CD4-positive, alpha-beta T cell (primary cell): ENCODE measurements at places on chromosomes 3 and 15.

DNA sequence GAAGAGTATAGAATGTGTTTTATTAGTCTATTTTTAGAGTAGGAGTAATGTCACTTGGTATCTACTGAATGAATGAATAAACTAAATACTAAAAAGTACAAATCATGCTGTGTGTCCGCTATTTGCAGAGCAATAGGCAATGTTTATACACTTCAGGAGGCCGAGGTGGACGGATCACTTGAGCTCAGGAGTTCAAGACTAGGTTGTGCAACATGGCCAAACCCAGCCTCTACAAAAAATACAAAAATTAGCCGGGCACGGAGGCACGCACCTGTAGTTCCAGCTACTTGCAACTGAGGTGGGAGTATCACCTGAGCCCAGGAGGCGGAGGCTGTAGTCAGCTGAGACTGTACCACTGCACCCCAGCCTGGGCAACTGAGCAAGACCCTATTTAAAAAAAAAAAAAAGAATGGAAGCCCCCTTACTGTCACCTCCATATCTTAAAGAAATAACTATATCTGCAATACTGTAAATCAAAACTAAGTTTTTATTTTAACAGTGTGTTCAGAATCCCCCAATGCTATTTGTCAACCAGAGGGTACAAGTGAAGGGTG, 98.4 kb downstream of the DHX30 start:
- no peaks in the 10 kb centered on the region for H3K27me3 ChIP-seq
- H3K36me3 ChIP-seq = peaks cover 8% of the 10 kb centered on the region
- DNase-seq = no peak
- peaks cover 7% of the 10 kb centered on the region for H3K4me1 ChIP-seq
- H3K4me3 ChIP-seq = no peak overlapping the region
- H3K27ac ChIP-seq = no peak overlapping the region

DNA sequence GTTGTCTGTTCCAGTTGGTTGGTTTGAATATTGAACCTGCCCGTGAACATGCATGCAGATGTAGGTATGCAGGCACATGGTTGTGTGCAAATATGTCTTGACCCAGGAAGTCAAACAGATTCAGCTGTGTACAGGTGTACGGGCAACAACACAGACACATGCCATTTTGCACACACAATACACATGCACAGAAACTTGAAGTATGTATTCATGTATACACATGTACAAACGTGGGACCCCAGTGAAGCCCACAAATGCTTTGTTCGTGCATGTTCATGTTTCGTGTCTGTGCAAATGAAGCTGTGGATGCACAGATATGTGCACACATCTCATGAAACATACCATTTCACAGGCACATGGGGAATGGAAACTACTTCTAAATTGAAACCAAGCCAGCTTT, 30.7 kb downstream of the IDH3A start:
- H3K36me3 ChIP-seq = no peaks in the 10 kb centered on the region
- DNase-seq = no peak
- H3K4me3 ChIP-seq = no peak overlapping the region
- H3K4me1 ChIP-seq = no peaks in the 10 kb centered on the region
- H3K27me3 ChIP-seq = no peaks in the 10 kb centered on the region
- no peak overlapping the region for H3K27ac ChIP-seq

DNA sequence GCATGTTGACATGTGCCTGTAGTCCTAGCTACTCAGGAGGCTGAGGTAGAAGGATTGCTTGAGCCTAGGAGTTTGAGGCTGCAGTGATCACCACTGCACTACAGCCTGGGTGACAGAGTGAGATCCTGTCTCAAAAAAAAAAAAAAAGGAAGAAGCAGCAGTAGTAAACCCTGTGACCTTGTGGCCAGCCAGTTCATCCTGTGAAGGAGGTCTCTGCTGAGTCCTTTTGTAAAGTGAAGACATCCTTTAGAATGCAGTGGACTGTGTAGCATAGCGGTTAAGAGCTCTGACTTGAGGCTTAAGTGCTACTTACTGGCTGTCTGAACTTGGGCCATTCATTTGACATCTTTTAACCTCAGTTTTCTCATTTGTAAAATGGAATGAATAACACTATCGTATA, 8.3 kb downstream of the EXOSC7 start:
- no peak overlapping the region for H3K27ac ChIP-seq
- no peak for DNase-seq
- peaks cover 46% of the 10 kb centered on the region for H3K4me1 ChIP-seq
- H3K4me3 ChIP-seq = no peak overlapping the region
- peaks cover 1% of the 10 kb centered on the region for H3K36me3 ChIP-seq
- H3K27me3 ChIP-seq = no peaks in the 10 kb centered on the region

DNA sequence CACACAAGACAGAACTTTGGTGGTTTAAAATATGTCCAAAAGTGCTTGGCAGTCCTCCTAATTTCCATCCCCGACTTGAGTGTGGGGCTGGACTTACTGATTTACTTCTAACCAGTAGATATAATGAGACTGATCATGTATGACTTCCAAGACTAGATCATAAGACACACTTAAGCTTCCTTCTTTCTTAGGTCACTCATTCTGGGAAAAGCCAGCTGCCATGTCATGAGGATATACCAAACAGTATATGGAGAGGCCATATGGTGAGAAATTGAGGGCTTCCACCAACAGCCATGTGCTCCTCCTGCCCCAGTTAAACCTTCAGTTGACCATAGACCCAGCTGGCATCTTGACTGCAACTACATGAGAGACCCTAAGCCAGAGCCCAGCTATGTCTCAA, 282.8 kb upstream of the PROK2 start:
- no peak for DNase-seq
- no peaks in the 10 kb centered on the region for H3K36me3 ChIP-seq
- no peak overlapping the region for H3K27ac ChIP-seq
- no peak overlapping the region for H3K4me3 ChIP-seq

DNA sequence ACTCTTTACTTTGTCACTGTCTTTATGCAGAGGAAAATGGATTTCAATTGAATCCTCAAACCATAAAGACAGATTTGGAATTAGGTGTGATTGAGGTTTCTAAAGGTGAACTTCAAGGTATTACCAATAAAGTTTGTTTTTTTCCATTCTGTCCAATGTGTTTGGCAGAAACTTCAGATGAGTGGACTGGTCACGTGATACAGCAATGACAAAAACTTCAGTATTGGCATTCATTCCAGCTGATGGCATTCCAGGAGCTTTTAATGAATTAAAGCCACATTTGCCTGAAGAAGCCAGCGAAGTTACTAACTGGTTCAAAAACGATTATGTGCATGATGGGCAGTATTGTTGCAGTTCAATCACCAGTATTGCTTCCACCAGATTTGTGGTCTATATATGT, 4.5 kb upstream of the MASP1 start:
- H3K4me1 ChIP-seq = no peaks in the 10 kb centered on the region
- no peak overlapping the region for H3K4me3 ChIP-seq
- no peaks in the 10 kb centered on the region for H3K36me3 ChIP-seq
- H3K27ac ChIP-seq = no peak overlapping the region
- DNase-seq = no peak

DNA sequence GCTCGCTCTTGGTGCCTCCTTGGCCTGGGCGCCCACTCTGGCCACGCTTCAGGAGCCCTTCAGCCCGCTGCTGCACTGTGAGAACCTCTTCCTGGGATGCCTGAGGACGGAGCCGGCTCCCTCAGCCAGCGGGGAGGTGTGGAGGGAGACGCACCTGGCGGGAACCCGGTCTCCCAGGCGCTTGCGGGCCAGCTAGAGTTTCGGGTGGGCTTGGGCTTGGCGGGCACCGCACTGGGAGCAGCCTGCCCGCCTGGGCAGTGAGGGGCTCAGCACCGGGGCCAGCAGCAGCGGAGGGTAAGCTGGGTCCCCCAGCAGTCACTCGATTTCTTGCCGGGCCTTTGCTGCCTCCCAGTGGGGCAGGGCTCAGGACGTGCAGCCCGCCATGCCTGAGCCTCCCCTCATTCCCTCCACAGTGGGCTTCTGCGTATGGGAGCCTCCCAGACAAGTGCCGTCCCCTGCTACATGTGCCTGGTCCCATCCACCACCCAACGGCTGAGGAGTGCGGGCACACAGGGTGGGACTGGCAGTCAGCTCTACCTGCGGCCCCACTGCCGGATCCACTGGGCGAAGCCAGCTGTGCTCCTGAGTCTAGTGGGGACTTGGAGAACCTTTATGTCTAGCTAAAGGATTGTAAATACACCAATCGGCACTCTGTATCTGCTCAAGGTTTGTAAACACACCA, 708.7 kb downstream of the VGLL3 start:
- no peaks in the 10 kb centered on the region for H3K4me1 ChIP-seq
- H3K27ac ChIP-seq = no peak overlapping the region
- no peaks in the 10 kb centered on the region for H3K36me3 ChIP-seq
- H3K27me3 ChIP-seq = no peaks in the 10 kb centered on the region
- no peak overlapping the region for H3K4me3 ChIP-seq
- no peak for DNase-seq

- no peak overlapping the region for H3K4me3 ChIP-seq
- no peak overlapping the region for H3K27ac ChIP-seq
- no peaks in the 10 kb centered on the region for H3K27me3 ChIP-seq
- H3K4me1 ChIP-seq = no peaks in the 10 kb centered on the region
- no peak for DNase-seq
Observed at GRCh38 chr15:42338500-42338899, 20.8 kb upstream of the CAPN3 start.

GRCh38 chr3:43217633-43218032, 68.7 kb upstream of the SNRK start:
- H3K27ac ChIP-seq = no peak overlapping the region
- no peaks in the 10 kb centered on the region for H3K27me3 ChIP-seq
- no peaks in the 10 kb centered on the region for H3K36me3 ChIP-seq
- H3K4me1 ChIP-seq = peaks cover 40% of the 10 kb centered on the region
- H3K4me3 ChIP-seq = no peak overlapping the region
- no peak for DNase-seq

DNA sequence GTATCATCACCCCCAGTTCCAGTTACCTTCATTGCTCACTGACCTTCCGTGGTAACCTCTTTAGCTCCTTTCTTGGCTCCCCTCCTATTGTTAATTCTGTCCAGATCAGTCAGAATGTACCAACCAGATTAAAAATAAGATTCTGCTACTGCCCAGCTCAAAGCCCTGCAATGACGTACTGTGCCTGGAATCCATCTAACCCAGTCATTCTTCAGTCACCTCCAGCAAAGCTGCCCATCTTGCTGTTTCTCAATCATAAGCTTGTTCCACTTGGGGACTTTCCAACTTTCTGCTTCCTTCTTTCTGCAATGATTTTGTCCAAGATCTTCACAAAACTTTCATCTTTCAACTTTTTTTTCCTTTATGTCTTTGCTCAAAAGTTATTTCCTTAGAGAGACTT, 512.0 kb upstream of the ZNF385D start:
- H3K27ac ChIP-seq = no peak overlapping the region
- H3K4me1 ChIP-seq = no peaks in the 10 kb centered on the region
- no peaks in the 10 kb centered on the region for H3K27me3 ChIP-seq
- DNase-seq = no peak

DNA sequence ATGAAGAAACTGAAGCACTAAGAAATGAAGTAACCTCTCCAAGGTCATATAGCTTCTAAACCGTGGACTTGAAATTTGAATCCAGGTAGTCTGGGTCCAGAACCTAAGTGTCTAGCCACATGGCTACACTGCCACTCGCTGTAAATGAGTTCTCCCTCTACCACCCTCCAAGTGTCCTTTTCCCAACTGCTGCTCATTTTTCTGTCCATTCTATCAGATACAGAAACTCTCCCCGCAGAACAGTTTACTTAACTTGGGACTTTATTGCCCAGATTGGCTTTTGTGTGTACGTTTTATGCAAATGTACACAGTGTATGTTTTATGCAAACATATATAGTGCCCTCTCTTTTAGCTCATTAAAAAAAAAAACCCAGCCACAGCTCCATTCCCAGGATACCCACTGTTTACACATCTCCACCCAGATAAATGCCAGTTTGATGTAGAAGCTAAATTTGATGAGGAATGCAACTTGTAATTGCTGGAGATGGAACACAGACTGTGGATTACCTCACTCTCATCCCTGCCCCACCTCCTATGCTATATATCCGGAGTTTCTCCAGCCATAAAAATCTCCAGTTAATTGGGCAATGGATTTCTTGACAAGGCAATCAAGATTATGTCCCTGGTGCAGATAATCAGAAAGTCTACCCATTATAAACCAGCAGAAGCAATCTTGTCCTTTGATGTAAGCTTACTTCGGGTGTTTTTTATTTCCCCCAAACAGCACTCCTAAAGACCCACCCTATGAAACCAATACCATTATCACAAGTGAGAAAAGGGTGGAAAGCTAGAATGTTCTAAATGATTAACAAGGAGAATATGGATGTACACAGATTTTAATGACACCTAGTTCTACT, 42.0 kb downstream of the THBS1 start:
- no peak for DNase-seq
- H3K4me3 ChIP-seq = no peak overlapping the region
- no peaks in the 10 kb centered on the region for H3K36me3 ChIP-seq
- no peaks in the 10 kb centered on the region for H3K27me3 ChIP-seq
- H3K27ac ChIP-seq = no peak overlapping the region
- peaks cover 58% of the 10 kb centered on the region for H3K4me1 ChIP-seq

GRCh38 chr3:175869404-175869803, 1010.3 kb downstream of the NAALADL2 start:
- no peak for DNase-seq
- no peaks in the 10 kb centered on the region for H3K4me1 ChIP-seq
- no peaks in the 10 kb centered on the region for H3K36me3 ChIP-seq
- no peak overlapping the region for H3K4me3 ChIP-seq
- no peaks in the 10 kb centered on the region for H3K27me3 ChIP-seq

- H3K4me3 ChIP-seq = no peak overlapping the region
- H3K36me3 ChIP-seq = no peaks in the 10 kb centered on the region
- H3K4me1 ChIP-seq = no peaks in the 10 kb centered on the region
- H3K27ac ChIP-seq = no peak overlapping the region
Observed at GRCh38 chr15:74762791-74763150, 14.1 kb downstream of the CYP1A2 start.

- H3K36me3 ChIP-seq = no peaks in the 10 kb centered on the region
- DNase-seq = no peak
- H3K27me3 ChIP-seq = no peaks in the 10 kb centered on the region
- H3K4me3 ChIP-seq = no peak overlapping the region
Observed at GRCh38 chr3:13172644-13173013, 99.4 kb upstream of the IQSEC1 start.

- DNase-seq = no peak
- no peak overlapping the region for H3K27ac ChIP-seq
Observed at GRCh38 chr3:107710851-107711250, 188.1 kb downstream of the BBX start.

DNA sequence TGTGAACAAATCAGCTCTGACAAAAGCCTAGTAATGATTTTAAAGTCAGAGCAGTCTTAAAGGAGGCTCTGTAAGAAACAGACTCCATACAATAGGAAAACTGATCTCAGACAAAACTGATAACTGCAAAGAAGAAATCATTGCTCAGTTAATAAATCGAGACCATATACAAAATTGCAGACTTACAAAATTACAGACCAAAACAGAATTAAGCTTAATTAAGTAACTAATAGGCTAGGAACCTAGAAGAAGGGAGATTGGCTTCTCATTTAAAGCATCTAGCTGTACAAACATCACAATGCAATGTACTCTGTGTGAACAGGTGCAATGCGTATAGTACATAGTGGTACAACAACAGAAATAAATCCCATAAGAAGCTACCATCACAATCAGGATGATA, 46.3 kb downstream of the ZBTB20 start:
- no peak for DNase-seq
- H3K4me3 ChIP-seq = peak overlapping the region; percentile 46
- H3K27me3 ChIP-seq = no peaks in the 10 kb centered on the region
- H3K4me1 ChIP-seq = peaks cover 2% of the 10 kb centered on the region
- peaks cover 2% of the 10 kb centered on the region for H3K36me3 ChIP-seq

- H3K4me1 ChIP-seq = peaks cover 16% of the 10 kb centered on the region
- no peak overlapping the region for H3K27ac ChIP-seq
- H3K27me3 ChIP-seq = no peaks in the 10 kb centered on the region
- H3K4me3 ChIP-seq = no peak overlapping the region
- no peaks in the 10 kb centered on the region for H3K36me3 ChIP-seq
Observed at GRCh38 chr3:18656410-18656809, 231.3 kb upstream of the SATB1 start.

- DNase-seq = no peak
- no peak overlapping the region for H3K27ac ChIP-seq
Observed at GRCh38 chr3:17831366-17831765, 88.9 kb upstream of the TBC1D5 start.
